ENCODE measurements at places on chromosomes 4 and X. TPM values are rescaled to one million over a fixed set of nuclear protein-coding genes. Genes with fewer than 3 reads are reported as not detected.

Gene TADA2B
- 10.8 TPM for total RNA-seq

Gene FGFBP2
- total RNA-seq, result 0.43 TPM

Gene ODAM
- not detected for total RNA-seq

Gene JCHAIN
- not detected for total RNA-seq

Gene PCYT1B
- 0.14 TPM for total RNA-seq

Gene UGDH
- total RNA-seq, result 28.7 TPM

Measured in activated CD4-positive, alpha-beta memory T cell treated with anti-CD3 and anti-CD28 coated beads for 36 hours (primary cell).